ENCODE measurements at places on chromosomes 7 and 10. TPM values are rescaled to one million over a fixed set of nuclear protein-coding genes. Genes with fewer than 3 reads are reported as not detected.

CNPY4 gene
- 27.9 TPM for total RNA-seq

FRMD4A gene
- total RNA-seq = 16.2 TPM

VAX1 gene
- not detected for total RNA-seq

CPSF4 gene
- 19.0 TPM for total RNA-seq

FAM25C gene
- total RNA-seq = 0.57 TPM

ZNF804B gene
- not detected for total RNA-seq

ATOH7 gene
- 0.05 TPM for total RNA-seq

ABCA13 gene
- 0.76 TPM for total RNA-seq

DNA sequence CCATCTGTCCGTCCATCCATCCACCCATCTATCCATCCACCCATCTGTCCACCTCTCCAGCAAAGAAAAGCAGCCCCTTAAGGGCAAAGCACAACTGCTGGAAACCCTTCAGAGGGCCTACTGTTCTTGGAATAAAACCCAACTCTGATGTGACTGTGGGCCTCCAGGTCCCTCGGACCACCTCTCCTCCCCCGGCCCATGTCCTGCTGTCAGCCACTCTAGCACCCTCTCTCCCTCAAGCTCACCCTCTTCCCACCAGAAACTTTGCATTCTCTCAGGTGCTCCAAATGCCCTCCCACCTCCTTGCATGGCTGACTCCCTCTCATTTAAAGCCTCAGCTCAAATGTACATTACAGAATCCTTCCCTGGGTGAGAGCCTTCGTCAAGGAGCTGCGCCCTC, 110.3 kb downstream of the ARHGAP22 start:
- no peaks in the 10 kb centered on the region for H3K36me3 ChIP-seq
- H3K4me3 ChIP-seq = no peak overlapping the region

GRCh38 chr7:56092789-56093531, at the start of gene PHKG1:
Gene PHKG1 (minus strand): TSS chr7:56092952. CDS start chr7:56088941, 4,011 bp downstream.
- no peaks in the 10 kb centered on the region for H3K27me3 ChIP-seq
- no peak within 1 kb of the TSS for H3K27ac ChIP-seq
- H3K36me3 ChIP-seq = peaks cover 3% of the 10 kb centered on the region
- no peak within 1 kb of the TSS for H3K4me3 ChIP-seq
- H3K4me1 ChIP-seq = no peaks in the 10 kb centered on the region

DNA sequence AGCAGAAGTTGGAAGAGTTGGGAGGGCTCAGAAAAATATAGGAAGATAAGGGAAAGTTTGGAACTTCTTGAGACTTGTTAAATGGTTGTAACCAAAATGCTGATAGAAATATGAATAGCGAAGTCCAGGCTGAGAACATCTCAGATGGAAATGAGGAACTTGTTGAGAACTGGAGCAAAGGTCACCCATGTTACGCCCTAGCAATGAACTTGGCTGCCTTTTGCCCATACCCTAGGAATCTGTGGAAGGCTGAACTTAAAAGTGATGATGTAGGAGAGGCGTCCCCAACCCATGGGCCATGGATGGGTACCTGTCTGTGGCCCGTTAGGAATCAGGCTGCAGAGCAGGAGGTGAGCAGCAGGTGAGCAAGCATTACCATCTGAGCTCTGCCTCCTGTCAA, 347.8 kb downstream of the ARL4A start:
- H3K27ac ChIP-seq = no peak overlapping the region
- H3K27me3 ChIP-seq = no peaks in the 10 kb centered on the region
- no peaks in the 10 kb centered on the region for H3K36me3 ChIP-seq
- no peak for DNase-seq

DNA sequence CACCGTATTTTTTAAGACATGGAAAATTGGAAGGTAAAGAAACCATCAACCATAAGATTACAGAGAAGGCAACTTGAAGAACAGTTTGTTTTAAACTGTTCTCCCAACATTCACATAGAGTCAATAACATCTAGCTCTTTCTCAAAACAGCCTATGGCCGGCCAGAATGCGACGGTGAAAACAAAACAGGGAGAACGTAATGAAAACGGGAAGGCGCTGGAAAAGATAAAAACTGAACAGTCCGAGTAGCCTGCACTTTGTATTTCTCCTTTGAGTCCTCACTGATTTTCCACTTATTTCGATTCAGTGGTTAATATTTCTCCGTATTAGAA, 637 bp downstream of the MICU1 start:
- H3K27me3 ChIP-seq = no peaks in the 10 kb centered on the region
- H3K4me3 ChIP-seq = peak overlapping the region; percentile 74
- H3K4me1 ChIP-seq = no peaks in the 10 kb centered on the region
- DNase-seq = no peak
- H3K36me3 ChIP-seq = no peaks in the 10 kb centered on the region

DNA sequence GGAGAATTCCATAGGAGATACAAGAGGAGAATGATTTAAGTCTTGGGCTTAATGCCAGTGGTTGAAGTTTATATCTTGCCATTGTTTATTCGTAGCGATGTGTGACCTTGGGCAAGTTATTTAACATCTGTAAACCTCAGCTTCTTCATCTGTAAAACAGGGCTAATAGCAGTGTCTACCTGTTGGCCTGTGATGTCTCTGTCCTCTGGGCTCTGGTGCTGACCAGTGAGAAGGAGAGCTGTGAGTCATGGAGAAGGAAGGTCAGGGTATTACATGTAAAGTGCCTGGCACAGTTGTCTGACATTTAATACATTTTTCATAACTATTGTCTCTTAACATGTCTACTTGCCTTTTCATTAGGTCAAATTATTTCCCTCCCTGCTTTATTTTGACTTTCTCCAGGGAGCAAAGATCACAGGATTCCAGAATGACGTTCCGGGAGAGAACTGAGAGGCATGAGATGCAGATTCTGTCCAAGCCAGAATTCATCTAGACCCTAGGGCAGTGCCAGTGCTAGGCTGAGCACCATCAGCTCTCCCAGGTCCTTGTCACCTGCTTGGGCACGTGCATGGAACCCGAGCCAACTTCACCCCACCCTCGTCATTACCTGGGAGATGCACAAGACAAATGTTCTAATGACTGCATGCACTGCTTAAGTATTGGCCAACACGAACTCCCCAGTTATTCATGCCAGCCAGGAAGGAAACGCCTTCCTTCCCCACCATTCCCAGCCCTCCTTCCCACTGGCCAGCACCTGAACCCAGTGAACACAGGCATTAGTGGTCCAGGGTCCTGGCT, 187.9 kb downstream of the DPY19L1 start:
- DNase-seq = no peak
- no peaks in the 10 kb centered on the region for H3K27me3 ChIP-seq
- no peaks in the 10 kb centered on the region for H3K4me1 ChIP-seq
- H3K4me3 ChIP-seq = no peak overlapping the region
- no peaks in the 10 kb centered on the region for H3K36me3 ChIP-seq
- no peak overlapping the region for H3K27ac ChIP-seq

- H3K36me3 ChIP-seq = no peaks in the 10 kb centered on the region
- no peak for DNase-seq
- H3K27ac ChIP-seq = no peak overlapping the region
Observed at GRCh38 chr10:112832361-112832878, 117.6 kb upstream of the TCF7L2 start.

DNA sequence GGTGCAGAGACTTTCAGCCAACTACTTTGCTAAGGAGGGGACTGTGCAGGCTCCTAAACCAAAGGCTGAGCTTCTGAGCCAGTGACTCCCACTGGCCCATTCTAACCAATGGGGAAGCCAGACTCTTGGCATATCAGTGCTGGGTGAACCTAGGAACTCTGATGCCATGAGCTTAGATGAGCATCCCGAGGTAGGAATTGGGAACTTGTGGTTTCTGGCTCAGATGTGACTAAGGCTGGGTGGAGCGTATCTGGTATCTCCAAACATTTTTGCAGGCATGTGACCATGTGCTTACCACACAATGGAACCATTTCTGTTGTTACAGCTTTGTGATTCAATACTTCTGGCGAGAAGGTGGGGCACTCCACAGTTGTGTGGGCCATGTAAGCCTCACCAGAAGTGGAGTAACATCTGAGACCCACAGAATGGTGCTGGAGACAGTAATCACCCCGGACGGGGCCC, 2.5 kb upstream of the AVPI1 start:
- no peak for DNase-seq
- no peaks in the 10 kb centered on the region for H3K36me3 ChIP-seq
- H3K27me3 ChIP-seq = no peaks in the 10 kb centered on the region
- peaks cover 10% of the 10 kb centered on the region for H3K4me1 ChIP-seq

DNA sequence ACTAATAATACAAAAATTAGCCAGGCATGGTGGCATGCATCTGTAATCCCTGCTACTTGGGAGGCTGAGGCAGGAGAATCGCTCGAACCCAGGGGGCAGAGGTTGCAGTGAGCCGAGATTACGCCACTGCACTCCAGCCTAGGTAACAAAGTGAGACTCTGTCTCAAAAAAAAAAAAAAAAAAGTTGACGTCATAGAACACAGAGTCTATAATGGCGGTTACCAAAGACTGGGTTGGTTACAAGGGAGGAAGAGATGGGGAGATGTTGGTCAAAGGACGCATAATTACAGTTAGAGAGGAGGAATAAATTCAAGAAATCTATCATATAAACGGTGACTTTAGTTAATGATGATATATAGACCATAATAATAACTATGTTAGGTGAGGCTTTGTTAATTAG, 309.7 kb upstream of the HGF start:
- H3K27me3 ChIP-seq = no peaks in the 10 kb centered on the region
- H3K27ac ChIP-seq = no peak overlapping the region
- no peaks in the 10 kb centered on the region for H3K36me3 ChIP-seq
- no peak for DNase-seq
- no peak overlapping the region for H3K4me3 ChIP-seq

Data from thymus (tissue), 14 donors.